Skin of body (tissue), 3 donors: ENCODE measurements at places on chromosomes 6 and 20. TPM values are rescaled to one million over a fixed set of nuclear protein-coding genes. Genes with fewer than 3 reads are reported as not detected.

The DLL1 gene
- total RNA-seq, result 11.2 TPM

GRCh38 chr6:43045371-43045930 is 8.2 kb downstream of the CUL7 start:
- no peak for DNase-seq

DNA sequence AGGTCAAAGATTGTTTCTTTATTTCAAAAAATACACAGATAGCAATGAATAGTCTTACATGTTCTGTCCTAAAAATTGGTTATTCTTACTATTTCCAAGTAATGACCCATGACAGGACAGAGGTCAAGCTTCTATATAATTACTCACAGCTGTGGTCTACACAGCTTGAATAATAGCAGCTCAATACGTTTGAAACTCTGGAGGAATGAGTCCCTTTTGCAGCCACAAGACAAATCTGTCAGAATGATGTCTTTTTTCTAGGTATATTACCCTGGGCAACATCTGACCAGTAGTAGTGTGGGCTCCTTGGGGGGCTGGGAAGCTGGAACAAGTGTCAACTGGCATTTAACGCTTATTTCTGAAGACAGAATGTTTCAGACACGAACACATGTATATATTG is 84.9 kb upstream of the HTR1B start:
- no peak for DNase-seq

DNA sequence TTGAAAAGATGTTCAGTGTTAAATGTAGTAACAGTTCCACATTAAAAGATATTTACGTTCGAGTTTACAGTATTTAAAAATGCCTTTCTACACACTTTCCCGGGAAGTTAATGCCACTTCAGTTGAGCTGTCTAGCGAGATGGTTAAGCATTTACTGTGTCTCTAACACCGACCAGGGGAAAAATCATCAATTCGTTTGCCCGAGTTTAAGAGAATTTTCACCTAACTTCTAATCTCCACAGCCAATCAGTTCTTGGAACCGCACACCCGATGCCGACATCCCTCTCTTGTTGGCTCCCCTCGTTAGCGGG is 58.2 kb downstream of the FAM217A start:
- DNase-seq, result no peak

- no peak for DNase-seq
These were observed 62.7 kb downstream of the TSHZ2 start for GRCh38 chr20:53034899-53035298.

GRCh38 chr20:14477125-14477524 is 139.7 kb upstream of the FLRT3 start:
- DNase-seq, result no peak
